ENCODE measurements at places on chromosomes 6 and 20.

DNA sequence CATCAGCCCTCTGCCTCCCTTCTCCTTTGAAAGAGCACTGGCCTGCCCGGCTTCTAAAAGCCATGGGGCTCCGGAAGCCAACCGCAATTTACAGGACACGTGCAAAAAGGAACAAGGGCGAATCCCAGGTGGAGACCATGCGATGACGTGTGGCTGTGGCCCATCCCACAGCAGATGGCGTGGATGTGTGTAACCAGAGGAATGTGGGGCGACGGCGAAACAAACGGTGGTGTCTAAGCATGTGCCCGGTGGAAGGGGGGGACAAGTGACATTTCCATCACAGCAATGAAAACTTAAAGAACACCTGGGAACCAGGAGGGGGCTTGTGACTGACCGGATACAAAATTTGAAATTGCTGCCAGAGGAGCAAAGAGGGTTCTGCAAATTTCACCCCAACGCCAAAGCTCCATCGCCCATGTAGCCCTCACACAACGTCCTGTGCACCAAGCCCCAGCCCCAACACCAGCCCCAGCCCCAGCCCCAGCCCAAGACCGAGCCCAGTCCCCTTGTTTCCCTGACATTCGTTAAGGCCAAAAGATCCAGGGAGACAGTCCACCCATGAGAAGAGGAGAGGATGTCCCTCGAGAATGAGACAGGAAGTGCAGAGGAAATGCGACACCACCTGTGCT, 159.7 kb upstream of the ZNF337 start:
- no peak for DNase-seq

GRCh38 chr6:53916804-53917463, 122.1 kb downstream of the LRRC1 start:
- DNase-seq = no peak

- DNase-seq = no peak
Observed at GRCh38 chr6:77403424-77403823, 59.9 kb downstream of the HTR1B start.

- DNase-seq = no peak
Observed at GRCh38 chr6:167112421-167112820, 10.5 kb upstream of the CCR6 start.

DNA sequence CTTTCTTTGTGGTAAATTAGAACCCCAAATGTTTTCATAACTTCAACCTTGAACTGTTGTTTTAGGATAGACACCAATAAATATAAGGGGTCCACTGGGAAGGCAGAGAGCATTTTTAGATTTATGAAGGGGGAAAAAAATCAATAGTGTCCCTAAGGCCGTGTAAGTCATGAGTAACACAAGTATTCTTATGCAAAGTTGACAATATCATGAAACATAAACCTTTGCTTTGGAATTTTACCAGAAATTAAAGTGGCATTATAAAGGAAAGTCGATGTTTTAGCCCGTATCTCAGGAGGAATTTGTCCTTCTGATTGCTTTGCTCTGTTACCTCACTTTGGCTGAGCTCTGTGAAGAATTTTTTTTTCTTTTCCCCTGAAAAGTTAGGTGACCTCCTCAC, 394.9 kb upstream of the FLRT3 start:
- no peak for DNase-seq

GRCh38 chr6:38625217-38625616, 14.5 kb downstream of the BTBD9 start:
- no peak for DNase-seq

DNA sequence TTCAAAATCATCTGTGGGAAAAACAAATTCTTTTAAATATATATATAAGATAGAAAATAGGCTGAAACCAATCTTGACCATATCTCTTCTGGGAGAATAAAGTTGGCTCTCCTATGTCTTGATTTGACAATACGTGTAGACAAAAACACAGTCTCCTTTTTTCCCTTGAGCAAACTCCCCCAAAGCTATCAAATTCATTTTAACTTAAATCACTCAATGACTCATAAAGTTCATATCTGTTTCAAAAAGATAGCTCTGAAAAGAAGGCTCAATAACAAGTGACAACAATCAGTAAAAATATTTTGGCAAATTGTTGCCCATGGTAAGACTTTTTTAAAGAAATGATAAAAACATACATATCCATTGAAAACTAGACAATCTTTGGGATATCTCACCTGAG, 236.0 kb upstream of the TENT5A start:
- DNase-seq = no peak

GRCh38 chr20:47292581-47292980, 63.9 kb downstream of the ZMYND8 start:
- DNase-seq = no peak

DNA sequence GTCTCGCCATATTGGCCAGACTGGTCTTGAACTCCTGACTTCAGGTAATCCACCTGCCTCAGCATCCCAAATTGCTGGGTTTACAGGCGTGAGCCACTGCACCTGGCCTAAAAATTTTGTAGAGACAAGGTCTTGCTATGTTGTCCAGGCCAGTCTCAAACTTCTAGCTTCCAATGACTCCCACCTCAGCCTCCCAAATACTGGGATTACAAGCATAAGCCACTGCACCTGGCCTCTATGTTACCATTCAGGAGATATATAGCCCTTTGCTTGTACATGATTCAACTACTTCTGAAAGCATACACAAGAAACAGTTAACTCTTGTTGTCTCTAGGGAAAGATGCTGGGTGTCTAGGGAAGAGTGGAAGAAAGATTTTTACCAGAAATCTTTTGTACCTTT, 19.0 kb upstream of the NCOA3 start:
- no peak for DNase-seq

GRCh38 chr6:35839019-35839418, 33.9 kb downstream of the LHFPL5 start:
- no peak for DNase-seq

DNA sequence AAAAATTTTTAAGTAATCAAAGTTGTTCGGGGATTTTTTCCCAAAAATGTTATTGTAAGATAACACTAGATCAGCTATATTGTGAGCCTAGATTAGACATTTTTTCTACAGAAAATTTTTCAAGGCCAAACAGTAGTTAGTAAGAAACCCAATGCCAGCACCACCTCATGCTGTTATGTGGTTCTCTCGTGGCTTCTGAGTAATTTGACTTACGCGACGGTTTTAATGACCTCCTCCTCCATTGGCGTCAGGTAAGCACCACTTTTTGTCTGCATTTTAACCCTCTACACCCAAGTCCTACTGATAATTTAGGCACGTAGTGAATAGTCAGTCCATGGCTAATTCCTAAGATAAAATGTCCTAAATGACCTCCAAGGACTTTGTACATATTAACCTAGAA, 9.7 kb downstream of the RPS6KA2 start:
- DNase-seq = no peak

GRCh38 chr6:16206595-16207037, 31.8 kb upstream of the GMPR start:
- no peak for DNase-seq

GRCh38 chr6:14505401-14505800, 387.8 kb downstream of the CD83 start:
- no peak for DNase-seq

DNA sequence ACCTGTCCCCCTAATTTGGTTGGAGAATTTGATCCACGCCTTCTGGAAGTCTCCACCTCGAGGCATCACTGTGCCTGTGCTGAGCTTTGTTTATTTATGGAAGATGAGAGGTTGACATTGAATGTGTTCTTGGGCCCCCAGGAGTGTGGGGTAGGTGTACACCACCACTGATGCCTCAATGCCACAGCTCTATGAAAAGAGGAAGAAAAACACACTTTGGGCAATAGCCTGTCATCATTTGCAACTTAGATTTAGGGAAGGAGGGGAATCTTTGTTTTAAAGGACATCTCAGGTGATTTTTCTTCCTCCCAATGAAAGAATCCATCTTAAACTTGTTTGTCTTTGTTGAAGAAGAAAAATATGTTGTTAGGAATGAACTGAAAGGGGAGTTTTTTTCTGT, 42.6 kb downstream of the TBC1D7 start:
- DNase-seq = no peak

DNA sequence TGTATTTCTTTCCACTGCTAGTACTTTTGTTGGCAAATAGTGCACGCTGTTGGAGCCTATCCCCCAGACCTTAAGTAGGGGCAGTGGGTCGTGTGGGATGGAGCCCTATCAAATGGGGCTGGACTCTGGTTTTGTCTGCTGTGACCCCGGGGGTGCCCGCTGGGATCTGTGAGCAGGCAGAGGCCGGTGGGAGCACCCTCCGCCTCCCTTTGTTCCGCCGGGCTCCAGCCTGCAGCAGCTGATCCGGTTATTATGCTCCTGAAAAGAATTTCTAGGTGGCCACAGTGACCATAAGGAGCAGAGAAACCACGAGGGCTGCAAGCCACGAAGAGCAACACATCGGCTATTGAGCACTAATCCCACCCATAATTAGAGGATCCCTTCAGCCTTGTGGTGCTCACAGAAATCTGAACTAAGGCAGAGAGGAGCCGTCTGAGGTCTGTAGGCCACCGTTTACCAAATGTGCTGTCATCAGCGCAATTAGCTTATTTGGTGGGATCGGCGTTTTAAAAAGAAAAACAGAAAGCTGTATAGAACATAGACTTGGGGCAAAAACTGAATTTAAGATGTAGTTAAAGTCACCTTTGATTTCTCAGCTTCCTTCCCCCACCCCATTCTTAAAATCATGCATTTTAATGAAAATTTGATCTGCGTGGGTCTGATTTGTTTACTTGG, 598.3 kb upstream of the JAG1 start:
- no peak for DNase-seq

- no peak for DNase-seq
Observed at GRCh38 chr20:43191946-43192863, 2.5 kb upstream of the PTPRT start.

DNA sequence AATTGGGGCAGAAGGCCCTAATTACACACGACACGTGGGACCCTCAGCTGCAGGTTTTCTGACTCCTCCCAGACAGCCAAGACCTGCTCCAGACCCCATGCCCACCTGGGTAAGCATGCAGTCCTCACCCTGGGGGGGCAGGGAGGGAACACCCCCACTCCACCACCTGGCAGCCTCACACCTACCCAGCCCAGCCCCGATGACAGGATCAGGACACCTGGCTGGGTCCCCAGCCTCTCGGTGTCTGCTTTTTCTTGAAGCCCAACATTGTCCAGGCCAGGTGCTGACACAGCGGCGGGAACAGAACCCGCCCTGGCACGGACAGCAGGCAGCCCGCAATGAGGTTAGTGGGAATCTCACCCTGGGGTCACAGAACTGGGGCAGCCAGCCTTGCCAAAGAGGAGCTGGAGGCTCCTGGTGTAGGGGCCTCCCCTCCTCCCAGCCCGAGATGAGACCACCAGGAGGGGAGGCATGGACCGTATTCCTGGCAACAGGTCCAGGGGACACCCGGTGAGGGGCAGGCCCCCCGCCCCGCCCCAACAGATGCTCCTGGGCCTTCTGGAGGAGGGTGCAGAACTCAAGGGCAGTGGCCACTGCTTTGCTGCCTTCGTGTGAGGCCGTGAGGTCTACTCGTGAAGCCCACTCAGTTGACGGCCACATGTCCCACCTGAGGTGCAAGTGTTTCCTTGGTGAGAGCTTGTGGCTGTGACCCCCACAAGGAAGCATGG, 103.8 kb downstream of the DLL1 start:
- no peak for DNase-seq

GRCh38 chr6:20238688-20239587, 26.7 kb upstream of the MBOAT1 start:
- no peak for DNase-seq

DNA sequence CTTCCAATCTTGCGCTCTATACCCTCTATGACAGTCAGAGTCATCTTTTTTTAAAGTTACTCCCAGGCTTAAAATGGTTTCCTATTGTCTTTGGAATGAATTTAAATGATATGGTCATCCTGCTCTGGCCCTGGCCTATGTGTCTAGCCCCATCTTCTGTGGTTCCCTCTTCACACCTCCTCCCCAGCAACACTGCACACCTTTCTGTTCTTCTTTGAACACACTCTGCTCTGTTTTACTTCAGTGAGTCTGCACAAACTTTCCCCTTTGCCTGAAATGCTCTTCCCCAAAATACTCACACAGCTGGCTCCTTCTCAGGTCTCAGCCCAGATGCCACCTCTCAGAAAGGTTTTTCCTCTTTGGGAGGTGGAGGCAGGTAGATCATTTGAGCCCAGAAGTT, 132.7 kb downstream of the FYN start:
- DNase-seq = no peak

DNA sequence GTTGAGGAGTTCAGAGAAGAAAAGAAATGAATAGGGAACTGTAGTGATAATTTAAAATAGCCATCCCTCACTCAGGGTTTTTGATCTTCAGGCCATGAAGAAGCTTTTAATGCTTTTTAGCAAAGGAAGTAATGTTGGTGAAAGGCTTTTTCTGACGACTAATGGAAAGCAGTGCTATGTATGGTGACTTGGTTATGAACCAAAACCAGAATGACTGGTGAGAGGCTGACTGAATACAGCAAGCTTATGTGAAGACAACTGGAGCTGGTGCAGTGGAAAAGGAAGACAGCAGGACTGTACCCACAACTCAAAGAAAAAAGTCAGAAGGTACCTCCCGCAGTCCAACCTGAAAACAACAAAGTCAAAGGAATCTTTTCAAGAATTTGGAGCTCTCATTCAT, 118.8 kb downstream of the PRDM1 start:
- DNase-seq = no peak

- DNase-seq = no peak
Observed at GRCh38 chr20:41902346-41902745, 284.2 kb upstream of the CHD6 start.

DNA sequence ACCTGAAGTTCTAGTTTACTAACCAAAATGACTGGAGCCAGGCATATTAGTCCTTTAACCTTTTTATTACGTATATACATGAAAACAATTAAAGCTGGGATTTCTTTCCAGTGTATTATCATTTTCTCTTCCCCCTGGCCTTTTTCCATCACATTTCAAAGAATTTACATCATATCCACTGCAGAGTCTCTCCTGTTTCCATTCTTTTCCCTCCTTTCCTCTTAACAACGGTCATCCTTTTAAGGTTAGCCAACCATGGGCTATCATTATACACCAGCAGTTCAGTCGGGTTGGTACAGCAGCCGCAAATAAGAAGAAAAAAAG, 104.6 kb downstream of the TFAP2A start:
- no peak for DNase-seq

DNA sequence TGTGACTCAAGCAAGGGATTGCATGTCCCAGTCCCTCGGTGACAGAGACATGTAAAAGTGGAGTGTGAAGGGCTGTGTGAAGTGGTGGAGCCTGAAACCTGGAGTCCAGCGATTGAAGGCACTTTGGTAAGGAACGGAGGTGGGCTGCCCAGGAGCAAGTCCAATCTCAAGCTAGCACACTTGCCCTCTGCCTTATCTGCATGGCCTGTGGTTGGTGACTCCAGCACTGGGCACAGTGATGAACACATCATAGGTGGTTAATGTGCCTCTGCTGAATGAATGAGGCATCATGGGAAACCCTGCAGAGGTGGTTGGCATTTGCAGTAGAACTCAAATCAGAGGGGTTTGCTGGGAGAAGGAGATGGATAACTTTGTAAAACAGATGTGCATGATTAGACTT, 14.9 kb upstream of the ULBP3 start:
- no peak for DNase-seq

Measured in activated T-helper 9 cell treated with anti-CD3 and anti-CD28 coated beads, Interleukin-2, amount 50 U/mL, for 16 hours (primary cell).